ENCODE measurements at places on chromosomes 5 and 9.

GRCh38 chr5:120599576-120599975, 135.5 kb downstream of the PRR16 start:
- DNase-seq: no peak

GRCh38 chr9:93815677-93816076, 139.5 kb downstream of the BARX1 start:
- DNase-seq: no peak

- no peak for DNase-seq
Measured at GRCh38 chr5:129593525-129593924, 133.4 kb downstream of the ADAMTS19 start.

DNA sequence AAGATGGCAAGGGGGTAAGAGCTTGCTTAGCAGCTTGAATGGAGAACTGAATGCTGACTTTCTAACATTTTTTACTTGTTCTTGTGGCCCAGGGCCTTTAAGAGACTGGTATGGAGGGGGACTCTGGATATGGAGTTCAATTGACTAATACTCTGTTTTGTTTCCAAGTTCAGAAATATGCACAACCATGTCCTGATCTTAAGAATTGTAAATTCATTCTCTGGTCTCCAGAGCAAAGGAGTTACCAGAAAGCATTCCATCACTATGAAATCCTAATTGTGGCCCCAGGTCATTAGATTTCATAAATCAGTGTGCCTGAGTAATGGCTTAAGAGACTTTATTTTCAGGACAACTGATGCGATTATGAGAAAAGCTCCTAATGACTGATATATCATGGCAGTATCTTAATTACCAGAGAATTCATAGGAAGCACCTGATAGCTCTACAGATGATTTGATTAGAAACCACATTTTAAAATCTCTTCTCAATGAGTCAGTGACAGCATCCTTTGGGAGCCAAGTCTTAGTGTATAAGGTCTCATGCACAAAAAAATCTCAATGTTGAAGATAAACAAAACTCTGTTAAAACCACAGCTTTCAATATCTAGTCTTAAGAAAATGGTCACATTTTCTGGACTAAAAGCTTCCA, 613.6 kb upstream of the KLF4 start:
- DNase-seq: no peak

DNA sequence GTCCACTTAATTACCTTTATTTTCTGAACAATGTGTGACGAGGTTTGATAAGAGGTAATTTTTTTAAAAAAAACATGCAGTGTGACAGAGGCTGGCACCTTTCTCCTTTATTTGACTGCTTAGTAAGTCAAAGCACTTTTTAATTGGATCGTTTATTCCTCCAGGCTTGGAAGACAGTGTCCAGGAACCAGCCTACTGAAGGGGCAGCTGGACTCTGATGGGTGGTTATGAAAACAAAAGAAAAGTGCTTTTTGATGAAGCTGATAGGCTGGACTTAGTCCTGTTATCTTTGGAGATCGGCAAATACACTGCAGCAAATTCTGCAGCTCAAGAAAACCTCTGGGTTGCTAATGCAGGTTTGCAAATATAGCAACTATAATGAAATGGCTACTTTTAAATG, 141.7 kb downstream of the DCP2 start:
- no peak for DNase-seq
